ENCODE measurements at places on chromosomes 1 and 21.

GRCh38 chr1:218711001-218711400 is 365.9 kb downstream of the TGFB2 start:
- DNase-seq, result no peak

DNA sequence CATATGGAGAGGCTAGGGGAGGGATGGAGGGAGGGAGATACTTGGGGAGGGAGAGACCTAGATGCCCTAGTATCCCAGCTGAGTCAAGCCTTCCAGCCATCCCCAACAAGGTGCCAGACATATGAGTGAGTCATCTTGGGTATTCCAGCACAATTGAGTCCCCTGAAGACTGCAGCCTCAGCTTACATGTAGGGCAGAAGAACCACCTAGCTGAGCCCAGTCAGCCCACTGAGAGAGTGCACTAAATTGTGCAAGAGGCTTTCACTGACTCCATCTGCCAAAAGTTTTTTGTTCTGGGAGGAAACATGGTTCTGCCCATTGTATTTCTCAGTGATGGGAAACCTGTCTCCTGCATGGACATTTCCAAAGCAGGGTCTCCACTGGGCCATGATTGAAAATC is 76.4 kb downstream of the FOXD2 start:
- no peak for DNase-seq

GRCh38 chr1:60280819-60281218 is 207.2 kb upstream of the C1orf87 start:
- no peak for DNase-seq

- DNase-seq, result peak; percentile 84
Observed at GRCh38 chr1:76867342-76868130, at the start of gene ST6GALNAC5. ST6GALNAC5 (plus strand) TSS chr1:76867480.

DNA sequence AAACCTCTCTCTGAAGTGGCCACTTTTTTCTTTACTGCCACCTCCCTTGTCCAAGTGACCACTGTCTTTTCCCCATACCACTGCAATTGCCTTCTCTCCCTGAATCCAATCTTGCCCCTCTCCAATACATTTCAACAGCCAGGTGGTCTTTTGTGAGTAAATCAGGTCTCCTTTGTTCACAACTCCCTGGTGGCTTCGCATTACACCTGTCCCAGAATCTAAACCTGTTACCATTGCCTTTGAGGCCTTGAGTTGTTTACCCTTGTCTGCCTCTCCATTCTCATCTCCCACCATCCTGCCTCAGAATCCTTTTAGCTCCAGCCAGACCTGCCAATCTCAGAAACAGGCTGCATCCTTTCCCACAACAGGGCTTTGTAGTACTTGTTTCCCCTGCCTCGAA is 21.8 kb upstream of the DYNLT5 start:
- DNase-seq, result no peak

- DNase-seq, result no peak
Observed at GRCh38 chr1:35603468-35603867, 30.4 kb downstream of the TFAP2E start.

DNA sequence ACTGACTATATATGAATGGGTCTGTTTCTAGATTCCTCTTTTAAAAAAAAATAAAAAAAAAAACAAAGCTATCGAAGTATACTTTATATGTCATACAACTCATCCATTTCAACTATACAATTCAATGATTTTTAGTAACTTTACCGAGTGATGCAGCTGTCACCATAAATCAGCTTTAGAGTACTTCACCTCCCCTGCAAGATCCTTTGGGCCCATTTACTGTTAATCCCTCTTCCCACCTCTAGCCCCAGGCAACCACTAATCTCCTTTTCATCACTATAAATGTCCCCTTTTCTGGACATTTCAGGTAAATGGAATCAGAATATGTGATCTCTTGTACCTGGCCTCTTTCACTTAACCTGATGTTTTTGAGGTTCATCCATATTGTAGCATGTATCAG is 133.9 kb downstream of the PEX14 start:
- DNase-seq, result no peak

DNA sequence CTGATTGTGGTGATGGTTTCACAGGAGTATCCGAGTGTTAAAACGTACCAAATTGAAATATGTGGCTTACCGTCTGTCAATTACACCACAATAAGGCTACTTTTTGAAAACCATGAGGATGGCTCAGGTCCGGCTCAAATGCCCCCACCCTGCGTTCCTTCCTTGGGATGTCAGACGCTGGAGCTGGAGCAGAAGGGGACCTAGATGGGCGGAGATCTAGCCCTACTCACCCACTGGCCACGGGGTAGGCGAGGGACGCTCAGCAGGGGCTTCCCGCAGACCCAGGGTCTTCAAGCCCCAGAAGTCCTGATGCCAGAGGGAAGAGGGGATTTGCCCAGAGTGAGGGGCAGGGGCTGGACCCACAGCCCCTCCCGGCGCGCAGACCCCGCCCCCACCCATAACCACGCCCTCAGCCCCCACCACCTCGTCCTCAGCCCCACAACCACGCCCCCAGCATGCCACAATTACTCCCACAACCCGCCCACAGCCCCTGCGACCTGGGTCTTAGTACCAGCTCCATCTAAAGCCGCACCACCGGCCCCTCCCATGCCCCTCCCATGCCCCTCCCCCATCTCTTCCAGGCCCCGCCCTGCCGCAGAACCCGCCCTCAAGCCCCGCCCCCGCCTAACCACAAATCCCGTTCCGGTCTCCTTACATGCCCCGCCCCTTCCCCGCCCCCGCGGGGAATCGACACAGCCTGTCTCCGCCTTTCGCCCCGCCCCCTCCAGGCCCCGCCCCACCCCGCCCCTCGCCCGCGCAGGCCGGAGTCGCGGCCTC is at the start of gene LRRC3:
LRRC3 (plus strand) TSS at position 764 of the 777 bp plus-strand sequence. CDS start 1,135 bp downstream, outside the sequence.
- peak; percentile 94 for DNase-seq

- no peak for DNase-seq
Observed at GRCh38 chr21:32320059-32320458, 21.4 kb downstream of the MRAP start.

- no peak for DNase-seq
Observed at GRCh38 chr1:148353461-148354283, 129.4 kb downstream of the PPIAL4G start.

GRCh38 chr1:169044971-169045370 is 61.5 kb upstream of the ATP1B1 start:
- no peak for DNase-seq

GRCh38 chr1:85363521-85363920 is 87.1 kb upstream of the BCL10 start:
- no peak for DNase-seq

GRCh38 chr1:97827887-97828286 is 92.9 kb downstream of the DPYD start:
- DNase-seq, result no peak

DNA sequence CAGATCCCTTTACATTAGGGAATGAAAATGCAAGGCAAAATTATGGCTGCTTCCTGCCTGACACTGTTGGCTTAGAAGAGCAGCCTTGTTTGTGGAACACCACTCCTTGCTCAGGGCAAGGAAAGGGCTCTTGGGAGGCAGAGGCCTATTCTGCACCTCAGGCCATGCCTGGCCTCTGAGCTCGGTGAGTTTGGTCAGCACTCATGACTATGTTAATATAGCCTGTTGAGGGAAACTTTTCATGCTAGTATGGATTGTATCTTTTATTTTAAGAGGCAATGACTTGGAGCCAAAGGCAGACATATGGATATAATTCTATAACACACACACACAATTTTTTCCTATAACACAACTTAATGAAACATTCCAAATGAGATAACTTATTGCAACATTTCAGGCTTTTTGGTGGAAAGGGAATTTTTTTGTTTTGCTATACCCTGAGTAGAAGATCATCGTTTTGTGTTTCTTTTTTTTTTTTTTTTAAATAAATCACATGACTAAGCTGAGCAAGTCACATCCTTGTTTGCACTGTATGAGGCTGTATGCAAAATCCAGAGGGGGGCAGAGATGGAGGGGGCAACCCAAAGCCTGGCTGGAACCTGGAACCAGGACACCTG is 5.6 kb upstream of the YRDC start:
- DNase-seq, result no peak

DNA sequence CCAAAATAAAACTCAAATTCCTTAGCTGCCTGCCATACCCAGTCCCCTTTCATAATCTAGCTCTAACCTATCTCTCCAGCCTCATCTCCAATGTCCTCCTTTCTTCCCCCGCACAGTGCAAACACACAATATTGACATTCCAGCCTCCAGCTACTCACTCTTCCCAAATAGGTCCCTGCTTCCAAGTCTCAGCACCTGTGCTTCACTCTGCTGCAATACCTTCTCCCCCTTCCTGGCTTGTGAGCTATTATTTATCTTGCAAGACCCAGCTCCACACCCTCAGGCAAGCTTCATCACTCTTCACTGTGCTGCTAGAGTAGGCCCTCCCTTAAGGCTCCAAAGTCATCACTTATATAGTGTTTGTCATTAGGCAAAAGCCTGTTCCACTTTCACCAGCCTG is 9.7 kb downstream of the PLPP3 start:
- DNase-seq, result no peak

- no peak for DNase-seq
Observed at GRCh38 chr1:30661311-30661710, 62.1 kb downstream of the MATN1 start.

DNA sequence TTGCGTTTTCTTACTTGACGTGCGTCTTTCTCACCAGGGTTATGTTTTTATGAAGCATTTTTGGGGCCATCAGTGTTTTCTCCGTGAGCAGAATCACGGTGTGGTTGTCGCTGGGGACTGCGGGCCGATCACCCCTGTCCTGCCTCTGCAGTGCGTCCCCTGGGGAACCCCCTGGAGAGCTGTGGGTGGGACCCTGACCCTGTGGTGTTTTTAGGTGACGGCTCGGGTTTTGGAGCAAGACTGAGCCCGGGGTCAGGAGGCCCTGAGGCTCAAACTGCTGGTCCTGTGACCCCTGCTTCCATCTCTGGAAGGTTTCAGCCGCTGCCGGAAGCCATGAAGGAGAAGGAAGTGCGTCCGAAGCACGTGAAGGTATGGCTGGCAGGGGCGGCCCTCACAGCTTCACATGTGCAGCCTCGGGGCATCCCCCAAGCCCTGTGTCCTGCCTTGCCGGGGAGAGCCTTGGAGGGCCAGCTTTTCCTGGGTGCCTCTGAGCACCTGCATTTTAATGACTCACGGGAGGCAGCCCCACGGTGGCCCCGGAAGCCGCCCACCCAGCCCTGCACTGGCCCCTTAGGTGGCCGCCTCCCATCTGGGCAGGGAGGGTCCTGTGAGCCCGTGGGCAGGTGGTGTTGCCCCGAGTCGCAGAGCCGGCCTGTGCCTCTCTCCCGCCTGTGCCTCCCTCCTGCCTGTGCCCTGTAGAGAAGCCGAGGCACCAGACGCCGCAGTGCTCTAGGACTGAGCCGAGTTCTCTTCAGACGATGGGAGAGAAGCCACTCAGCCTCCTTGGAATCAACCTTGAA is 36.7 kb upstream of the DIP2A start:
- DNase-seq, result no peak

DNA sequence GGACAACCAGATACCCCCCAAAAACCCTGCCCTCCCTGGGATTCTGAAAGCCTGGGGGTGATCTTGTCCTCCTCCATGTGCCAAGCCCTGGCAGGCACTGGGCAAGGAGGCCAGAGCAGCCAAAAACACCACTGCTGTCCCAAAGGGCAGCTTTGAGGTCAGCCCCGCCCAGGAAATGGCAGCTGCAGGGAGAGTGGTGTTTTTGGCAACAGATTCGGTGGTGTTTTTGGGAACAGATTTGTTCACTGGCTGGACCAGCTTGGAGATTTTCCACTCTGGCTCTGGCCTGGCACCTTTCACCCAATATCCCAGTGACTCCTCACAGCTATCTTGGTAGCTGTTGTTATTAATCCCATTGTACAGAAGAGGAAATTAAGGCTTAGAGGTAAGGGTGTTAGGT is 34.7 kb downstream of the LRP8 start:
- DNase-seq, result no peak

- DNase-seq, result no peak
Observed at GRCh38 chr1:6653436-6654290, 29.0 kb downstream of the THAP3 start.

DNA sequence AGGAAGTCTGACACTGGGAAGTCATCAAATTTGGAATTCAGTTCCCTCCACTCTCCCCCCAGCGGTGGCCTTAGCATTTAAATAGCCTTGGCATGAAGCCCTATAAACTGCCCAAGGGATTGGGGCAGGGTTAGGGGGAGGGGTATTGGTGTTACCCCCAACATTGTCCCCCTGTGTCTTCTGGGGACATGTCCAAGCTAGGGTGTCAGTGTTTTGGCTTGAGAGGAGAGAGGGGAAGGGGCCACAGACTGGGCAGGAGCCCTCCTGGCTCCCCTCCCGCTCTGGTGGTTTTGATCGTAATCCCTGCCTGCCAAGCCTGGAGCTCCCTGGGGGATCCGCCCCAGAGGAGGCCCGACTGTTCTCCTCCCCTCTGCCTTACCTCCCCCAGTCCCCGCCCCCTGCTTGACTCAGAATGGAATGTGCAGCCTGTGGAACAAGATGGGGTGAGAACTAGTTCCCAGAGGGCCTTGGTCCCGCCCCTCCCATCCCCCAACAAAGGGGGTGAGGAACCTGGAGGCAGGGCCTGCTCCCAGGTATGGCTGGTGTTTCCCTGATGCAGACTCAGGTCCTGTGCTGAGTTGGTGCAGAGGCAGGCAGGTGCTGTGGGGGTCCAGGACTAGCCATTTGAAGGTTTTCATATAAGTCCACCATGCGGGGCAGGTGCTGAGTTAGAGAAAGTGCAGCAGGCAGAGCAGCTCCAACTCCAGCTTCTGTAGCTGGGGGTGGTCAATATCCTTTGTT is 7.4 kb downstream of the SOX13 start:
- peak; percentile 92 for DNase-seq

DNA sequence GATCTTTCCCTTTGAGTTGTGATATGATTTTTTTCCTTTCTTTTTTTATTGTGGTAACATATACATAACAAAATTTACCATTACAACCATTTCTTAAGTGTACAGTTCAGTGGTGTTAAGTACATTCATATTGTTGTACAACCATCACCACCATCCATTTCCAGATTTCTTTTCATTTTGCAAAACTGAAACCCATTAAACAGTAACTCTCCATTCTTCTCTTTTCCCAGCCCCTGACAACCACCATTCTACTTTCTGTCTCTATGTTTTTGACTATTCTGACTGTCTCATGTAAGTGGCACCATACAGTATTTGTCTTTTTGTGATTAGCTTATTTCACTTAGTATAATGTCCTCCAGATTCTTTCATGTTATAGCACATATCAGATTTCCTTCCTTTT is 30.3 kb downstream of the CEP350 start:
- DNase-seq, result no peak

- no peak for DNase-seq
Observed at GRCh38 chr1:39751595-39751994, 12.9 kb downstream of the PPIE start.

DNA sequence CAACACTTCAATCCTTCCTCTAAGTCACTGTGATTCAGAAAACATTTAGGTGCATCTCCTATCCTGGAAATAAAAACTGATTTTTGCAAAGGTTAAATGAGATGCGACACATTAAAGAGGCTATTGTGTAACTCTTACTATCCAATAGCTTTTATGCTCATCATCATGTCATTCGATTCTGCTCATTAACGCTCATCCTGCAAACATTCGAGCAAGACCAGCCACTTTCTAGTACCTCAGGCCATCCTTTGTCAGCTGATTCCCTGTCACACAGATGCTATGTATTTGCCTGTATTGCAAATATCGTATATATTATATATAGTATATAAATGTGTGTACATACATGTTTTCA is 131.6 kb downstream of the TLR5 start:
- no peak for DNase-seq
